ENCODE measurements at places on chromosomes 1 and 21.

- DNase-seq = no peak
These were observed 4.6 kb downstream of the HCRTR1 start for GRCh38 chr1:31621847-31622730.

DNA sequence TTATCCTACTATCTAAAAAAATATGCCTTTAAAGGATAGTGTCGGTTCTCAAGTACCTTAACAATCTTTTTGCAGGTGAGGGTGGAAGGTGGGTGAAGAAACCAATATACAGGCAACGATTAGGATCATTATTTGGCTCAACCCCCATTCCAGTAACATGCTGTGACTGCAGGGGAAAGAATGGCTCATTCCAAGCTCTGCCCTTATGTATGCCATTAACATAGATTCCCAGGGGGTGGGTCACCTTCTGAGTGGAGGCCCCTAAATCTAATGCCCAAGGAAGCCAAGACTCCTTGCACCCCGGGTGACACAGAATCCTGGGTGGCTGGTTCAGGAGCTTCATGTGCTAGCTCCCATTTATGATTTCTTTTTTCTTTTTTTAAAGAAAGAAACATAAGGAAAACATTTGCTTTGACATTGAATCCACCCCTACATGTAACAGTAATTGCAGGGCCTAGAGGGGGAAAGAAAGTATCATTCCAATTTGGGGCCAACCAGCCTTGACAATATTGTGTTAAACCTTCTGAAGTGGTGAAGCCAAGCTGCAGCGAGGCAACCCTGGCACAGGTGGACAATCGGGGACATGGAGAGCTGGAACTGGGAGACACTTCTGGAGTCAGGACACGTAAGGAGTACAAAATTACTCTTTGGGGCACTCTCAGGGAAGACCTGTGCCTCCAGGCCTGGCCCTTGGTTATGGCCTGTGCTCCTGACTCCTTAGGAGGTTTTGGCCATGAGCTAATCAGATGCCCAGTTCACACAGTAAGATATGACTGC, 200.3 kb downstream of the PBX1 start:
- DNase-seq = no peak

DNA sequence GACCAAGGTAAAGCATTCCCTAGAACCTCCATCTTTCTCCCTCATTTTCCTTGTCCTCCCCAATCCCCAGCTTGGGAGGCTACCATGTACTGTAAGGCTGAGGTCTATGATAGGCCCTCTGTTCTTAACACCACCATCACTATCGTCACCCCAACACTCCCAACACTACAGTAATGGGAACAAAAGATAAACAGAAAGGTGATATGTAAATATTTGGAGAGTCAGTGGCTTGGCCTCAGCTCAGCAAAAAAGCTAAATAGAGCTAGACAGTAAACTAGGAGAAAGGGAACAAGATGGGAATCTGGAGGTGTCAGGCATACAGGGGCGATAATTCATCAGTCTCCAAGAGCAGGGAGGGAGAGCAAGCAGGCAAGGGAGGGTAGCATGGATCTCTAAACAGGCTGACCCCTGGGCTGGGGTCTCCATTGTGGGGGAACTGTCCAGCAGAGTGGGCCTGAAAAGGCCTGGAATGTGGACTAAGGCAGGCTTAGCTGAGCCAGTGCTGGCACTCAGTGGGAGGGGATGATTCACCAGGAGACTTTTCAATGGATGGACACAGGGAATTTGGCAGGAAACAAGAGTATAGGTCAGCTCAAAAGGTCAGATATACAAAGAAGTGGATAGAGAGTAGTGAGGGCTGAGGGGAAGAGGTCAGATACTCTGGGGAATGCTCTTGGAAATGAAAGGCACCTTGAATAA, 6.7 kb downstream of the WNT2B start:
- DNase-seq = no peak

DNA sequence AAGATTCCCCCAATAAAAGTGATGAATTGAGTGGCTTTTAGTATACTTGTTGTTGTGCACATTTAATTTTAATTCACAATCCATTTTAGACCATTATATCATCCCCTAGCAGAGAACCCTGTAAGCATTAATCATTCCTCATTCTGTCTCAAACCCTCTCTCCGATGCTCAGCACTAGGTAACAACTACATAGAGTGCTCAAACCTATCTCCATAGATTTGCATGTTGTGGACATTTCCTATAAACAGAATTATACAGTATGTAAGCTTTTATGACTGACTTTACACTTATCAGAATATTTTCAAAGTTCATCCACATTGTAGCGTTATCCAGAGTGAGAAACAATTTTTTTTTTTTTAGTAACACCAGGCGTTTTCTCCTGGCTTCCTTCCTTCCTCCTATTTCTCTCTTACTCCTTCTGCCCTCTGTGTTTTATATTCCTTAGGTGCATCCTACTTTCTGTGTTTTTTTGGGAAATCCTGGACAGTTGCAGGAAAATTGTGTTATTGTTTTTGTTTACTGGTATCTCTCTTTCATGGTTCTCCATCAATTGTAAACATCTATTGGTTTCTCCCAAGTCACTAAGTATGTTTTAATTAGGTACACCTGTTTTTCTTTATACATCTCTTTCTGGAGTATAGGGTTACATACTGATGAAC, 1528.0 kb upstream of the TPTE start:
- no peak for DNase-seq

DNA sequence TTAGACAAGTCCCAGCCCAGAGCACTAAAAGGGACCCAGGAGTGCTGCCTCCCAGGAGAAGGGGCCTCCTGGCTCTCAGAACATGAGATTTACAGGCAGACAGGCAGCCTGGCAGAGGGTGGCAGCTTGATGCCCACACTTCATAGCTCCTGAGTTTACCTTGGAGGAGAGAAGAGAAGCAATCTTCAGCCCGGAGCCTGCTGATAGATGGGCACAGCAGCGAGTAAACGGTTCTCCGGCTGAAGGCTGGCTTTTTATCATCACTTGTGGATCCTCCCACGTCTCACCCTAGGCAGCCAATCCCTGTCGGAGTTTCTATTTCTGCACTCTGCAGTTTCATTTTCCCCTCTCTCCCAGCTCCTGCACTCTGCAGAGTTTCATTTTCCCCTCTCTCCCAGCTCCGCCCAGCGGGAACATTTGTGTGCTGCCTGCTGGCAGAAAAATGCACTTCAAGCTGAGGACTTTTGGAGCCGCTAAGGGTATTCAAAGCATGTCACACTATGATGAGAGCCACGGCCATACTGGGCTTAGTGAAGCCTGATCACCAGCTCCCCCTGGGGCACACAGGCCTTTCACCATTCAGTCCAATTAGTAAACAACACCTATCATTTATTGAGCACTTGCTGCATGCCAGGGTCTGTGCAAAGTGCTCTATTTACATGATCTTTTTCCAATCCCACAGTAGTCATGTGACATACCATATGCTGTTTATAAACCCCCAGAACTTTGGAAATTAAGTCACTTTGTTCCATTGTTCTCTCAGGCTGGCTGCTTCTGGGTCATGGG, at the start of gene IFI6:
IFI6 (minus strand) TSS at position 229 of the 786 bp plus-strand sequence. CDS start 2,878 bp downstream, outside the sequence.
- DNase-seq = no peak

- no peak for DNase-seq
These were observed 66.2 kb downstream of the HSF2BP start for GRCh38 chr21:43593078-43593477.

DNA sequence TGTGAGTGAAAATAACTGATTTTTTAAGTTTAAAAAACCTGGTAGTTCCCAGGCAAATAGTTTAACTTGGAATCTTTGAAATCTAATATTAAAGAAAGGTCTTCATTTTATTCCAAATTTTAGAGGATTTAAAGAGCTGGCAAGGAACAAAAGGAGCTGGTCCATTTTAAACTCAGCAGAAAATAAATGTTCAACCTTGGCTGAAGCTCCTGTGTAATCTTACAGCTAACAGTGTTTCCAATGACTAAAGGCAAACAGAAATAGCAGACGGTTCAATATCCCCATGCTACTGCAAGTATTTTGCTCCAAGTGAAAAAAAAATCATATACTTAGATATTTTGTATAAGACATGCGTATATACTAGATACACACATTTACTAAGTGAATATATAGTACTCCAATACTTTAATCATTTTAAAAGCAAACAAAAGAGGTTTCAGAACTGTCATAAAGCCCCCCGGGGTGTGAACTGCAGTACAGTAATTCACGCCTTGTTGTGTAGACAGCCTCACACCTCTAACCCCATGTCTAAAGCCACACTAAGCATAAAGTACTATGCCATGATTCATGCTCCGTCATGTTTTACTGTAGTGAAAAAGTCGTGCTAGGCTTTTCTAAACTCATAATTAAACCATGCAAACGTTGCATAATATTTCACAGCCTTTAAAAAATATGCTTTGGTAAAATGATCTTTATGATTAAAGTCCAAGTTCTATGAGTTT, 132.2 kb downstream of the CLIC6 start:
- DNase-seq = no peak

DNA sequence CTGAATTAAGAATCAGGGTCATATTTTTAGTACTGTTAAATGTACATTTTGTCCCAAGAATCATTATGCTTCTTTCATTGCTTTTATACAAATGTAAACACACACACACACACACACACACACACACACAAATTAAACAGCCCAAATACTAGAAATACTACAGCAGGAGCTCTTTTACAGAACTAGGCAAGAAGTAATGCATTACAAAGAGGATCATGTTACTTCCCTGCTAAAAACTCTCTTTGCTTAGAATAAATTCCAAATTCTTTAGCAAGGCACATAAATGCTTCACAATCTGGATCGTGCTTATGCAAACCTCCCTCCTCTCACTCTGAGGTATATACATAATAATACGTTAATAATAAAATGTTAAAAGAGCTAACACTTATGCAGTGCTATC, 720.4 kb upstream of the ADGRL4 start:
- DNase-seq = no peak

DNA sequence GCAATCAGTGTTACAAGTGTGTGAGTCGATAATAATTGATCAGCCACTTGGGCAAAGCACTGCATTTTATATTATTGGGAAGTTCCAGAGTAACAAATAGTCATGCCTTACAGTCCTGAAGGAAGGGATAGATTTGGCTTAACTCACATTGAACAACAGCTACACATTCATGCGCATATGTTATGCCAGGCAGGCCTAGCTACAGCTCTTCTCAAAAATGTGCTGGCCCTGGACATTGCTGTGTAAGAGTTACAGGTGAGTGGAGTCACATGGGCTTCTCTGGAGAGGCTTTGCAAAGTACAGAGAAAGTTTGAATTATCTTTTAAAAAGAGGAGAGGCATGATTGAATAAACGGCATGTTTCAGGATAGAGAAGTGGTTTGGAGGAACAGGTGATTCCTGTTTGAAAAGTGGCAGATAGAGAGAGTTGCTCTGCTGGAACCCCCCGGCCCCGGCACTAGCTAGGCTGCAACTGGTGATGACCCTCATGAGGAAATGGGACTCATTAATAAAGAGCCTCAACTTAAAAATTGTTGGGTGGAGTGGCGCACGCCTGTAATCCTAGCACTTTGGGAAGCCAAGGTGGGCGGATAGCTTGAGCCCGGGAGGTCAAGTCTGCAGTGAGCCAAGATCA, 200.6 kb downstream of the CRB1 start:
- no peak for DNase-seq

GRCh38 chr21:41425954-41426675, at the start of gene MX1:
TSS of gene MX1 (plus strand) at chr21:41426239. CDS start at chr21:41432071, 5,832 bp downstream.
- DNase-seq = peak; percentile 58

DNA sequence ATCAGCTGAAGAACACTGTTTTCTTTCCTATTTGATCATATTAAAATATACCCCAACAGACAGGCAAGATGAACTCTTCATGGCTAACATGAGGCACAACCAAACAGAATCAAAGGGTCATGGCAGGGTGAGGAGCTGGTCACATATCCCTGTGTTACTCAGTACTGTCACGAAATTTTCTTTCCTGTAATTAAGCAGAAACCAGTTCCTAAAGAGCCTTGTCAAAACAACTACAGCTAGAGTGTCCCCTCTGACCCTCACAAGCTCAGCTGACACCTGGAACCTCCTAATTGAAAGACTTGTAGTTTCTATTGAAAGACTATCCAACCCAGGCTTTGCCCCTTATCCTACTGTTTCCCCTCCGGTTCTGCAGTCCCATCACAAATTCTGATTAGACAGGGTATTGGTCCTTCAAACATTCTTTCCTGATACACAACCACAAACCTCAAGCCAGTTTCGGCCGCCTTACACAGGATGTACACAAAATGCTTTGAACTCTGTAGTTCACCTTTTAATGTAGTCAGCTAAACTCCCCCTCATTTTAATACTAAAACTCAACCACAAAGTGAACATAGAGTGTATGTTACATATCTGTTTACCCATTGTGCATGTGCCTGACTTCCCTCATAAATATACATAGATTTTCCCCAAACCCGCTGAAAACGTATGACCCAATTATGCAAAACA, 651.9 kb downstream of the MRPL39 start:
- no peak for DNase-seq

DNA sequence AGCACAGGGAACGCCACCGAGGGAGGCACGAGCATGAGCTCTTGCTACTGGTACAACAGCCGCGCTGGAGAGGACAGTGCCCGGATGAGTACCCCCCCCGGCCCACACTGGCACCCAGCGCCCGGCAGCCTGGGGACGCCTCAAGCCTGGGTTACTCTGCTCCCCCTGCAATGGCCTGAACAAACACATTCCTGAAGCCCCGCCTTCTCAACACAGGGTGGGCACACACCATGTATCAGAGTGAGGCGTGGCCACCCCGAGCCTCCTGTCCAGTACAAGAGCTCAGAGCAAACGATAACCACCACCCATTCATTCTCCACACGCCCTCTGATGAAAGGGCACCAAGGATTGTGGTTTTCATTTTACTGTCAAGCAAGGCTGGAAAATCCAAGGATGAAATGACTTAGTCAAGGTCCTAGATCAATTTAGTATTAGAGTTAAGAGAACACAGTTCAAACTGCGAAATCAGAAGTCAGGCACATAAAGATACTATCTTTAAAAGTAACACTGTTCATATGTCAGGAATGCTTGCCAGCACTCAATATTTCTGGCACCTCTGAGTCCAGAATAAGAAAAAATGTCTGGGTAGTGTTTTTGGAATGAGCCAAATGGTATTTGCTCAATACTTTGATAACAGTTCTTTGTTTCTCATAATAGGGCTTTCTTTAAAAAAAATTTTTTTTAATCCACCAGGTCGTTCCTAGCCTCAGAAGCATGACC, 22.0 kb downstream of the UBE2G2 start:
- DNase-seq = no peak

DNA sequence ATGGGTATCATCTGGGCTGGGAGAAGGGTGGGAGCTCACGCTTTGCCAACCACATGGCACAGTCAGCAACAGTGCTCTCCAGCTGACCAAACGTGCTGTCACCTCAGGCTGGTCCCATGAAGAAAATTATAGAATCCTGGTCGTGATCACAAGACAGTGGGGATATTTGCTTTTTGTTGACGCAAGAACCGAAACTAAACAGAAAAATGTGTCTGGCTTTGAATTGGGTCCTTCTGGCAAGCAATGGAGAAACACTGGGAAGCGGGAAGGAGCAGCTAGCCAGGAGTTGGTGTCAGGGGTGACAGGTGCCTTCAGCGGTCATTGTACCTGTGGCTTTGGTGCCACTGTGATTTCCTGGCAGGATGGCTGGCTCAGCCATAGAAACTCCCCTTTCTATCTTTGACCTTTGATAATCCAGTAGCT, 304.8 kb downstream of the PAPPA2 start:
- no peak for DNase-seq

Data from thymus (tissue), 14 donors.